ENCODE measurements at places on chromosomes 12 and 14. TPM values are rescaled to one million over a fixed set of nuclear protein-coding genes. Genes with fewer than 3 reads are reported as not detected.

- no peak for ATAC-seq
Measured at GRCh38 chr12:121184425-121184824, 25.5 kb upstream of the P2RX4 start.

- no peak for ATAC-seq
Measured at GRCh38 chr12:2957816-2958431, 1.3 kb upstream of the TEAD4 start.

Gene KLRC1
- total RNA-seq: 0.24 TPM

Gene TPH2
- total RNA-seq: 0.46 TPM

Gene CCDC184
- 3.1 TPM for total RNA-seq

All from motor neuron (in vitro differentiated cells).